ENCODE measurements at places on chromosomes 2 and 18.

DNA sequence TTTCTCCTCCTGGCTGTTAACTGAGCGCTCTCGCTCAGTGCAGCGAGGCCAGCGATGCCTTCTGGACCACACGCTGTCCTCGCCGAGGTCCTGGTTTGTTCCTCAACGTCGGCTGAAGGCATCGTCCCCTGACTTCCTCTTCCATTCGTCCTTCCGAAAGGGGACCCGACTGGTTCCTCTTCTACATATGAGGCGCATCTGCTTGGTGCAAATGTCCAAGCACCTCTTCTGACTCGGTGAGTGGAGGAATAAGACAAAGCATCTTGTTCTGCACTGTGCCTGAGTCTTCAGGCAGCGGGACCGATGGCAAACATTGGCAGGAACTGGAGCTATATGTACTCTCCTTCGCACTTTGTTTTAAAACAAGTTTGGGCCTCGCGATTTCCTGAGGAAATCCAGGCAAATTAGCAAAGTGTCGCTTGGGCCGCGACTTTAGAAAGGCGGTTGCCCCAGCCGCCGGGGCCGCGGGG is 621 bp upstream of the KCNS3 start:
- no peak for DNase-seq

- DNase-seq: no peak
Measured at GRCh38 chr2:127649100-127649611, 3.2 kb downstream of the GPR17 start.

- DNase-seq: no peak
Measured at GRCh38 chr2:236565879-236566402, 3.7 kb upstream of the ACKR3 start.

- DNase-seq: no peak
Measured at GRCh38 chr2:195532628-195533271, 124.3 kb upstream of the SLC39A10 start.

- DNase-seq: no peak
Measured at GRCh38 chr2:144464730-144465129, 55.2 kb downstream of the ZEB2 start.

DNA sequence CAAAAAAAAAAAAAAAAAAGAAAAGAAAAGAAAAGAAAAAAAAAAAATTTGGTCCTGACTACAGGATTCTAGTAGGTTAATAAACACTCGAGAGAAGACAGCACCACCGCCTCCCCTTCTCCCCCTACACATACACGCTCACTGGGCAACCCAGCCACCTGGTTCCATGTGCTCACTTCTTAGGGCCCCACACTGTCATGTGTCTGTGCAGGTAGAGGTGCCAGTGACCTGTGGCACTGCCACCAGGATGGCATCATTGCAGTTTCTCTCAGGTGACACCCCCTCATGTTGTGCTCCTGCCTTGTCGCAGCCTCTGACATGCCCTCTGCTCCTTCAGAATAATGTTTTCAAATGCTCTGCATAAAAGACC is 39.7 kb upstream of the LYPD6B start:
- DNase-seq: no peak

DNA sequence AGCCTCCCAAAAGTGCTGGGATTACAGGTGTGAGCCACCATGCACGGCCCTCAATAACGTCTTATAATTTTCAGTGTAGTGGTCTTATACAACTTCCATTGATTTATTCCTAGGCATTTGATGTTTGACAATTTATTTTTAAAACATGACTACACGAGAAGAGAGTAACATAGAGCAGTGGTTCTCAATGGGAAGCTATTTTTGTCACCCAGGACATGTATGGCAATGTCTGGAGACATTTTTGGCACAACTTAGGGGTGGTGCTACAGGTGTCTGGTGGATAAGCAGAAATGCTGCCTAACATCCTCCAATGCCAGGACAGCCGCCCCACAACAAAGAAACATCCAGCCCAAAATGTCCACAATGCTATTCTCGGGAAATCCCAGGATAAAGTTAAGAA is 12.7 kb upstream of the ANXA4 start:
- no peak for DNase-seq

GRCh38 chr2:207525296-207525695 is 4.5 kb upstream of the CREB1 start:
- no peak for DNase-seq

DNA sequence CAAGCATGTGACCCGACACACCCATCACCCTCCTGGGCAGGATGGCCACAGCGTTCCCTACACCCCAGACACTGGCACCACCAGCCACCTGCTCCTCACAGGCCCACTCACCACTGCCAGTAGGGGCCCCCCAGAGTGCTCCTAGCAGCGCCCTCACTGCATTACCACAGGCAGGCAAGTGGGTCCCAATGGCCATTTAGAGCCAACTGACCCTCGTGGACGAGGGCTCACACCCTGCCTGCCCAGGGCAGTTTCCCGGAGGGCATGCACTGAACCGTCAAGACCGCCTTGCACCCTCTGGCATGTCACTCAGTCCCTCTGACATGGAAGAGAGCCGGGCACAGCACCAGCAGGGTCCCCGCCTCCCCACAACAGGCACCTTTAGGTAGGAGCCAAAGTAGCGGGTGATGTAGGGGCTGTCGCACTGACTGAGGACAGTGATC is 7.3 kb downstream of the STK25 start:
- no peak for DNase-seq

GRCh38 chr18:63264871-63265270 is 54.7 kb downstream of the BCL2 start:
- DNase-seq: no peak

GRCh38 chr2:46769809-46770208 is 145.8 kb downstream of the MCFD2 start:
- no peak for DNase-seq

- DNase-seq: no peak
Measured at GRCh38 chr2:68807821-68808266, 63.4 kb downstream of the BMP10 start.

GRCh38 chr2:170214309-170214948 is 36.5 kb downstream of the MYO3B start:
- no peak for DNase-seq

- no peak for DNase-seq
Measured at GRCh38 chr2:228763379-228763981, 507.6 kb downstream of the PID1 start.

GRCh38 chr2:96374211-96374951 is 38.8 kb downstream of the NCAPH start:
- no peak for DNase-seq

DNA sequence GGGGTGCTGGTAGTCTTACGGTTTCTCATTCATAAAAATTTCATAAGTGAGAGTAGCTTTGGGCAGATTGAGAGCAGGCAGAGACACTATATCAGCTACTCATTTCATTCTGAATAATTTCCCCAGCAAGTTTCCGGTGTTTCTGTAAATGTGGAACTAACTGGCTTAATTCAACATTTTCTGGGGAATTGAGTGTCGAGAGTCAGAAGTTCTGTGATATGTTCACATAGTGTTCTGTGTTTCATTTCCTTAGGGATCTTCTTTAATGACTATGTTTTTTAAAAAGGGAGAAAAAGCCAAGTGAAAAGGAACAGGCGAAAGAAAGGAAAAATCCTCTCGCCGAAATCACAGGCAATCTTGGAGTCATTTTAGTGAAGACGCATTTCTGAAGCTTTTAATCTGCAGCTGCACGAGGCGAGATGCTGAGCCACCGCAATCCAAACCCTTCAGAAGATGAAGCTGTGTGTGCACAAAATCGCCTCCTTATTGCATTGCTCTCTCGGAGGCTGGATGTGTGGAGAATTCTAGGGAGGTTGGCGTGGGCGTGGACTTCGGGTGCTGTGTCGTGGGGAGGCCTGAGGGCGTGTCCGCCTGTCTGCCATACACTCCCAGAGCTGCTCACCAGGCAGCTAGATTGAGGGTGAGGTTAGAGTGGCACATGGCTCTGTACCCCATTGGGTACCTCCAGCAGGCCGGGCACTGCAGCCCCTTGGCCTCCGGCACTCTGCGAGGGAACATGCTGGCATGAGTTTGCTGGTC is 38.4 kb upstream of the HDAC4 start:
- no peak for DNase-seq

DNA sequence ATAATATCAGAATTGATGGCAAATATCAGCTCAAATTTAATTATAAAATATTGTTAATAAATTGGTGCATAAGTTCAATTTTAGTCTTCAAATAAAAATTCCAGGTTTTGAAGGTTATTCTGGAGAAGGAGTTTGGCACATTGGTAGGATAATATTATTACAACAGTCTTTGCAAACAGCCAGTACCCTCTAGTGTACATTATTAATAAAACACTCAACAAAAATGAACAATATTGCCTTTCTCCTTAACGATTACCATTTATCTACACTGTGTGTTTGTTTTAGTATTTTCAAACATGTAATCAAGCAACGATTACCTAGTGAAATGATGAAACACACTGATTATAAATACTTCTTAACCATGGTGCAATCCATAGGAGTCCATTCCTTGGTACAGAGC is 334.0 kb upstream of the FSIP2 start:
- no peak for DNase-seq

- no peak for DNase-seq
Measured at GRCh38 chr2:54666634-54667265, 56.7 kb upstream of the EML6 start.

DNA sequence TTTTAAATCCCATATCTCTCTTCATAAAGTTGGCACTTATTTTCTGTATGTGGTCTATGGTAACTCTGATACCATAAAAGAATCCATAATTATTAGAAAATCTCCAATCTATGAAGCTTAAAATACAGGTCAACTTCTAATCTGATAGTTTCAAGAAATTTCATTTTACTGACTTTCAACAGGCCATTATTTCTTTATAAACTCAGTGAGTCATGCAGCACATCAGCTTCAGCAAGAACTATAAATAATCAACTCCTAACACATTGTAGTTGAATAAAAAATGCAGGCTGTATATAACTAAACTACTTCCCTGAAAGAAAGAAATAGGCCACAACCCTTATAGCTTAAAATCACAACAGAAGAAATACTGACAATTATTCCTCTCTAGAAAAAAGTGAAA is 204.3 kb upstream of the CCDC150 start:
- no peak for DNase-seq

DNA sequence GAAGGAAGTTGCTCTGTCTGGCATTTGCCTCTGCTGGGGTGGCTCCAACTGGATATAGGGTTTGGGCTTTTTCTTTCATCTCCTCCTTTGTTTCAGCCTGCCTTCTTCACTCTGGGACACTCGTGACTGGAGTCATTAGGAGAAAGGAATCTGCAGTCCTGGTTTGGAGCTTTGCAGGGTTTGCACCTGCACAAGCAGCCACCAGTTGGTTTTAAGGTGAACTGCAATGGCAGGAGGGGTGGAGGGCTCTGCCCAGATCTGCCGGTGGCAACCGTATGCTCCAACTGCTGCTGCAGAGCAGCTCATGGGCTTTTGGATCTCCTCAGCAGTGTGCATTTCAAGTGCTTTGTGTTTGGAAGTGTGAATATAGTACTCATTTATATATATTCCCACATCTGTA is 131.3 kb upstream of the MGAT5 start:
- DNase-seq: peak; percentile 28

GRCh38 chr2:99450199-99450598 is 39.6 kb downstream of the REV1 start:
- DNase-seq: no peak

DNA sequence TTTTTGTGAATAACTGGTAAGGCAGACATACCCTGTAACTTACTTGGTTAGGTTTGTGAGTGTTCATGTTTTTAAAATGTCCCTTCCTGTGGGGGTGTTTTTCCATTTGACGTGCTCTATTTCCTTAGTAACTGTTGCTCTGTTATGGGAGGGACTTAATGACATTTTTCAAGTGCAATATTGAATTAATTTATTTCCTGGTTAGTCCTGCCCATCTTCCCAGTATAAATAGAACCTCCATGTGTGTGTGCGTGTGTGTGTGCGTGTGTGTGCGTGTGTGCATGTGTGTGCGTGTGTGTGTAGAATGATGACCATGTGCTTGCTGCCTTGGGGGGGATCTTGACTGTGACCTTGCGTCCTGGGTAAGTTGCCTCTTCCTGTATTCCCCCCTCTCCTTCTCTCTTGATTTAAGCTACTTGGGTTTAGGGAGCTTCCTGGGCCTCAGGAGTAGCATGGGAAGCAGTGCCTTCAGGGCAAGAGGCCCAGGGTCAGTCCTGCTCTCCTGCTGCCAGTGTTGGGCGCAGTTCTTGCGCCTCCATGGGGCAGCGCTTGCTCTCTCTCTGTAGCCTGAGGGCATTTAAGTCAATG is 163.9 kb downstream of the LDLRAD4 start:
- DNase-seq: no peak

DNA sequence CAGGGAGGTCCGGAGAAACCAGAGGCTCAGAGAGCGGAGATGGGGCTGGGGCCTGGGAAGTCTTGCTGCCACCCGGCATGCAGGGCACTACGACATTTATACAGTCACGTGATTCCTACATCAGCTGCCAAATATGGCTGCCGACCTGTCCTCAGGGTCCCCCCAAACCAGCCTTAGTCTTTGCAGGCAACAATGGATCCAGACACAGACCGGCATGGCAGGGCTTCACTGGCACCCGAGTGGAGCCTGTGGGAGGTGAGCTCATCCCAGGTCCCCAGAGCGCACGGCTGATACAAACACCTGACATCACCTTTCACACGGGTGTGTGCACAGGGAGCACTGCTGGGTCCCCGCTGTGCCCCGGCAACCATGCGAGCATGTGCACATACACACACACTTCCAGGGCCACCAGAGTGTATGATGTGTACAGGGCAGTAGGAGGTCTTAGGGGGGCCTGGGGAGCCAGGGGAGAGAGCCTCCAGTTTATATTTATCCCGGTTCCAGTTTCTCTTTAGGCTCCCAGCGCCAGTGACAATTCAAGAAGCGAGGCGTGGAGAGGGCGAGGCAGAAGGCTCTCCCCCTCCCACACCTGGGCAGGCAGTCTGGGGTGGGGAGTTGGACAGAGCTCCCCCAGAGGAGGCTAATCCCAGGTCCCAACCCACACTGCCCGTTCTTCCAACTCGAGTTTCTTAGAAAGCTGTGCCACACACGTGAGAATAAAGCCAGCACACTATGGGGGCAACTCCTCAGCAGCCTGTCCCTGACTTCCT is 2.7 kb downstream of the SEMA4C start:
- DNase-seq: no peak

DNA sequence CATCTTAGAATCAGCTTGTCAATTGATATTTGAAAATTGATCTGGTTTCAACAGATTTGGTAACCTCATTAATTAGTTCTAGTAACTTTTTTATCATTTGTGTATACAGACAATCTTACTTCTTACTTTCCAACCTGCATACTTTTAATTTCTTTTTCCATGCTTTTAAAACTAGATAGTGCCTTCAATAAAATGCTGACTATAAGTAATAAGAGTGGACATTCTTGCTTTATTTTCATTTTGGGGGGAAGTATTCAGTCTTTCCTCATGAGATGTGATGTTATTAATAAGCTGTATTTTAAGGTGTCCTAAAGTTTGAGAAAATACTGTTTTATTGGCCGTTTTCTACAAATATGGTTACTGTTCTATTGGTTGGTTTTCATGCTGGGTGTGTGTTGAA is 109.1 kb downstream of the KCNH7 start:
- DNase-seq: no peak

- no peak for DNase-seq
Measured at GRCh38 chr2:162433491-162433890, 89.6 kb downstream of the GCA start.

GRCh38 chr2:175111200-175111657 is 56.8 kb downstream of the ATF2 start:
- DNase-seq: no peak

Data from WERI-Rb-1 (cell line).